ENCODE measurements at places on chromosomes 7 and 10.

DNA sequence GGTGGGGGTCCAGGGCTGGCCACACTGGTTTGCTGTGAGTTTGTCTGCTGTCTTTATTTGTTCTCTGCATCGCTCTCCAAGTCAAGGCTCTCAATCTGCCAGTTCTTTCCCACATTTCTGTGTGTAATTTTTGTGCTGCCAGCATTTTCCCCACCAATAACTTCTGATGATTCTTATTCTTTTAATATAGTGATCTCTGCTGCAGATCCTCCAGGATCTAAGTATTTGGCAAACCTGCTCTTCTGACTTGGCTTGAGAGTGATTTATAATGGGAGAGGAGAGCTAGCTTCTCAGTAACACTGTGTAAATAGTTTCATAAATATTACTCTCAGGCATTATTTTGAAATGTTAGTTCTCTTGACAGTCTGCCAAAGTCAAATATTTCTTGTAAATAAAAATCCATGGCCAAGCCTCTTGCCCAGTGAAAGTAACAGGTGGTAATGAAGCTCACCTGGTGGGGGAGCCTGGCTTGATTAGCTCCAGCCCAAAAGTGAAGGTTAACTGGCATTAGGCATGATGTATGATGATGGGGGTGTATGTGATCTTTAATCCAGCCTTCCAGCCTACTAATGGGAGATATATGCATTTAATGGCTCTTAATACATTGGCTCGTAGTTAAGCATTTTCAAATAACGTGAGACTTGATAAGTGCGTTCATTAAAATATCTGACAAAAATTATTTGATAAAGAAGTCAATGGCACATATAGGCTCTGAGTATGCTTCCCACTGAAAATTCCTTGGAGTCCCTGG is 1055.9 kb downstream of the KCNMA1 start:
- DNase-seq: no peak

- no peak for DNase-seq
Observed at GRCh38 chr7:110698576-110698975, 392.4 kb upstream of the LRRN3 start.

DNA sequence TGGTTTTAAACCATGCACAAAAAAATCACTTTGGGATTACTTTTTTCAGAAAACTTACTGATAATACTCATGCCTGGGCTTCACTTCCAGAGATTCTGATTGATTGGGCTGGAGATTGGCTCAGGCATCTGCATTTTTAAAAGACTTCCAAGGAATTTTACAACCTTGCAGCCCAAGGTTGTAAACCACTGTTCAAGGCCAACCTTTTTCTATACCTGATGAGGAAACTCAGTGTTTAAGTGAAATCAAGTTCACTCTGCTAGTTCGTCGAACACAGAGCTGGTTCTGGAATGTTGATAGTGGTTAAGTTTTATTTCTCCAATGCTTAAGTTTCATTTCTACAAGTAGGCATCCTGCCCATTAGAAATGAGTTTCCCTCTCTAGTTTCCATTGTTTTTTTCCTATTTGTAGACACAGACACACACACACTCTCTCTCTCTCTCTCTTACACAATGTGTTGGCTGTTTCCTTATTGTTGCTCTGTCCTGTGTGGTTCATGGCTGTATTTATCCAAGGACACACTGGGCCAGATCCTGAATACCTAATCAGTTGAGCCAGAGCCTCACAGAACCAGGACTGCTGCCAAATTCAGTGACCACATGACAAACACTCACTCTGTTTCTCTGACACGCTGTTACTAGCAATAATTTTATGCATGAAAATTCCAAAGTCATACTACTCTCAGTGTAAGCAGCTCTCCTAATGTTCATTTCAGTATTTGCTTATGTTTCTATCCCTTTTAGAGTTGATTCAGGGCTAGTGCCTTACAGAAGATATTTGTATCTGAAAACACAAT is 3.7 kb upstream of the IFIT1B start:
- DNase-seq: peak; percentile 91

GRCh38 chr10:43258562-43259212 is 8.2 kb downstream of the RASGEF1A start:
- DNase-seq: no peak

GRCh38 chr7:116782177-116782711 is 80.1 kb upstream of the CAPZA2 start:
- peak; percentile 92 for DNase-seq

- DNase-seq: no peak
Observed at GRCh38 chr7:110835218-110835617, 255.7 kb upstream of the LRRN3 start.

DNA sequence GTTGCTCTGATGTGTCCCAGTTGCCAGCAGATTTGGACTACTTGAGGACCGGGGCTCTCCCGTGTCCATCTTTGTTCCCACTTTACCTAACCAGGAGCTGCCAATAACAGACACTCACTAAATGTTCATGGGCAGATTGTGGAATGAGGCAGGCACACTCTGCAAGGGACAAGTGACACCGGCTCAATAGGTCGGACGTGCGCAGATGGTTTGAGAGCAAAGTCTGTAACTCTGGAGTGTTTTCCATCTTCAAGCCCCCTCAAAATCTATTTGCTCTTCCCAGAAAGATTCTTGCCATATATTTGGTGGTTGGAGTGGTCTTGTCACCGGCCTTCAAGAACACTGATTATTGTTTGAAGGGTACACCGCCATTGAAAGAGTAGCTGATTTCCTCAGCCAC is 47.2 kb downstream of the THNSL1 start:
- DNase-seq: no peak

GRCh38 chr10:30056767-30057355 is 2.5 kb downstream of the JCAD start:
- DNase-seq: no peak

DNA sequence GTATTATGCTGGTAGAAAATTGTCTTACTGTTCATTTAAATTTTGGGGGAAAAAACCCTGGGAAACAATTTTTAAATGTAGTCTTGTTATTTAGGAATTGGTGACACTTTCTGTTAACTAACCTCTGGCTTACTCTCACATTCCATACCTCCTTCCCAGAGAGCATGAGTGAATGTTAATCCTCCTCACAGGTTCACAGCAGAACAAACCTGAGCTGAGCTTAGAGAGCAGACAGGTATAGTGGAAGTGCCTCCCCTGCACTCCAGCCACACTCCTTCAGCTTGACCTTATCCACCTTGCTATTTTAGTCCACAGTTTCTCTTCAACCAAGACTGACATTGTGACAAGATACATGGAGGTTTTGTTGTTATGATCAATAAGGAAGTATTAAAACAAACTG is 235.9 kb downstream of the FOXP2 start:
- DNase-seq: no peak

GRCh38 chr7:155991470-155991869 is 179.2 kb upstream of the SHH start:
- DNase-seq: no peak

DNA sequence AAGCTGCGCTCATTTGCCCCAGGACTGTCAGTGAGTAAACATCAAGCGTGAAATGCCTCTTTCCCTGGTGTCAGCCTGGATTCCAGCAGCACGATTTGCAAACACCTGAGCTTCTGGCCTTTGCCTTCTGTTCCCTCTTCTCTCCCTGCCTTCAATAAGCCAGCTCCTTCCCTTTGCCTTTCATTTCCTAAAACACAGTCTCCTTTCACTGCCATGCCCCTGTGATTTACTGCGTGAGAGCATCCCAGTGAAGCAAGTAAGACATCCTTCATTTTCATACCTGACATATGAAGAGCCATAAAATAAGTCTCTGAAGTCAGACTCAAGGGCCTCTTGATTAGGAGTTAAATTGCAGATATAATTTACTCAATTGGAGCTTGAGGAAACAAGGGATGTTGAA is 681.8 kb downstream of the TYW1 start:
- no peak for DNase-seq

- DNase-seq: no peak
Observed at GRCh38 chr7:30420662-30421061, 57.9 kb downstream of the NOD1 start.

DNA sequence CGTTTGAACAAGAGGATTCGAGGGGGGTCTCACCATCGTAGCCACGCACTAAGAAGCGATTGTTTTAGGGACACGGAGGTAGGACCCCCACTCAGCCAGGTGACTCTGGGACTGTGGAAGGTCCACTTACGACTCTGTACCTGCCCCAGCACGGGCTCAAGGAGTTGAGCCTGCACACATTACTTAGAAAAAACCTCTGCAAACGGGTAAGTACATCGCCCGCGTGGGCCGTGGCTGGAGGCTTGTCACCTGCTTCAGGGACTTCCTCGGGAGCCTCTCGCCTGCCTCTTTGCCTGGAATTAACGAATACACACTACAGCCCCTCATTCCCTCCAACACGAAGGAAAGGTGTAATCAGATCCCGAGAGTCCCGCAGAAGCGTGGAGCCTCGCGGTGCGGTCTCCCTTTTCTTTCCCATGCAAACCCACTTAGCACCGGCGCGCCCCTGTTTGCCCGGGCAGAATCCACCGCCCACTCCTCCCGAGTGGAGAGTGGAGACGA is 826 bp downstream of the PODXL start:
- no peak for DNase-seq

DNA sequence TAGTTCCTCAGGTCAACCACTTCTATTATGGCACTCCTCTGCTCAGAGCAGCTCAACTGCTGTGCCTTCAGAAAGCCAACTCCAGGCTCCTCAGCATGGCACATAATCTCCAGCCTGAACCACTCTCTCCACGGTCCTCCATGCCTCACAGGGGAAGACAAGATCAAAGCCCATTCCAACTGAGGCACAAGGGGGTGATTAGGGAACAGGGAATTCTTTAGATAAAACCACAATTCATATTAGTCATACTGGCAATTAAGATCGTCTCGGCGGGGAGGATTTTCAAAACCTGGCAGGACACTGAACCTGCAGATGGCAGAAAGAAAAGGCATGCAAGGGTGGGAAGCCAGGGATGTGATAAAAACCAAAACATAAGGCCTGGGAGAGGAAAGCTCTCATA is 361.6 kb downstream of the FGFR2 start:
- DNase-seq: no peak

DNA sequence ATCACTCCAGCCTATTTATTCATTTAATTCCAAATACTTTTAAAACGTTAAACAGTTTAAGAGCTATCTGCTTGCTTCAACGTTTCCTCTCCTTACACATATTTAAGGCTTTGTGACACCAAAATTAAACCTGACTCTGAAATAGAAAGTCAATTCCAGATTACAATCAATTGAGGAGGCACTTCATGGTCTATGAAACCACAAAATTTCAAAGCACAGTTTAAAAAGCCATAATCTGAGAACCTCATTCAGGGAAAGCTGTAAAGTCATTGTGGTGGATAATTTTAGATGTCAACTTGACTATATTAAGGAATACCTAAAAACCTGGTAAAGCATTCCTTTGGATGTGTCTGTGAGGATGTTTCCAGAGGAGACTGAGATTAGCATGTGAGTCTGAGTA is 6.2 kb downstream of the SNX13 start:
- no peak for DNase-seq

DNA sequence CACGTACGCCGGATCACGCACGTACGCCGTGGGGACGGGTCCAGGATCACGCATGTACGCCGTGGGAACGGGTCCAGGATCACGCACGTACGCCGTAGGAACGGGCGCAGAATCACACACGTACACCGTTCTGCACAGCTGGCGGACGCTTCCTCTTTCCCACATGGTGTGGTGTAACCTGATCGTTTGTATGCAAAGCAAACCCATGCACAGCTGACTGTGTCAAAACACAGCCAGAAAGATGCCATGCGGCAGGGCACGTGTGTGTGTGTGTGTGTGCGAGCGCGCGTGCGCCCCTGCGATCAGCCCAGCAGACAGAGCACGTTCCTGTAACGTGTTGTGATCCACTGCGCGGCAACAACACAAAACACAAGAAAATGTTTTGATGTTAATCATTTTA is 573.6 kb downstream of the DNAJB6 start:
- DNase-seq: no peak

GRCh38 chr10:43957267-43958070 is 308.8 kb upstream of the ZNF32 start:
- no peak for DNase-seq

- no peak for DNase-seq
Observed at GRCh38 chr10:109941236-109941862, 18.0 kb upstream of the XPNPEP1 start.

- DNase-seq: no peak
Observed at GRCh38 chr7:150941351-150942000, 36.6 kb downstream of the KCNH2 start.

DNA sequence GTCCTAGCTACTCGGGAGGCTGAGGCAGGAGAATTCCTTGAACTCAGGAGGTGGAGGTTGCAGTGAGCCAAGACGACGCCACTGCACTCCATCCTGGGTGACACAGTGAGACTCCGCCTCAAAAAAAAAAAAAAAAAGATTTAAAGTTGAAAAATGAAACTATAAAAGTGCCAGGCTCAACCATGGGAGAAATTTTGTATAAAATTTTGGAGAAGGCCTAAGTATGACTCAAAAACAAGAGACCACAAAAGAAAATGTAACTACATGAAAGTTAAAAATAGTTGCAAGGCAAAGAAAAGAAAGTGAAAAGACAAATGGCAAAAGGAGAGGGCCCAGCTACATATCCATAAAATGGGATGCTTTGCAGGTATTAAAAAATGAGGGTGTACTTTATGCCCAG is 104.1 kb downstream of the ARHGAP22 start:
- no peak for DNase-seq

All from LHCN-M2 (cell line).